Mesenteric fat pad (tissue), 1 donor: ENCODE measurements at places on chromosomes 4 and X. TPM values are rescaled to one million over a fixed set of nuclear protein-coding genes. Genes with fewer than 3 reads are reported as not detected.

- DNase-seq, result no peak
Measured at GRCh38 chrX:107742700-107743191, 32.8 kb downstream of the TSC22D3 start.

- no peak for DNase-seq
Measured at GRCh38 chr4:23660865-23661264, 229.0 kb downstream of the PPARGC1A start.

GRCh38 chrX:47247206-47247998, 14.6 kb downstream of the USP11 start:
- DNase-seq, result peak; percentile 73

- no peak for DNase-seq
Measured at GRCh38 chr4:94959307-94959706, 201.6 kb downstream of the BMPR1B start.

P2RY4 gene
- total RNA-seq, result 0.42 TPM

F9 gene
- total RNA-seq, result not detected

RAB28 gene
- total RNA-seq, result 13.8 TPM

LARP7 gene
- 36.0 TPM for total RNA-seq
